T47D (cell line): ENCODE measurements at places on chromosomes 13 and 19.

- DNase-seq = no peak
Observed at GRCh38 chr19:51226067-51226466, 1.2 kb downstream of the CD33 start.

GRCh38 chr13:111304041-111304544 lies 16.3 kb upstream of the TEX29 start:
- no peak for DNase-seq

- DNase-seq = no peak
Observed at GRCh38 chr13:21124852-21125251, 51.5 kb downstream of the SKA3 start.

DNA sequence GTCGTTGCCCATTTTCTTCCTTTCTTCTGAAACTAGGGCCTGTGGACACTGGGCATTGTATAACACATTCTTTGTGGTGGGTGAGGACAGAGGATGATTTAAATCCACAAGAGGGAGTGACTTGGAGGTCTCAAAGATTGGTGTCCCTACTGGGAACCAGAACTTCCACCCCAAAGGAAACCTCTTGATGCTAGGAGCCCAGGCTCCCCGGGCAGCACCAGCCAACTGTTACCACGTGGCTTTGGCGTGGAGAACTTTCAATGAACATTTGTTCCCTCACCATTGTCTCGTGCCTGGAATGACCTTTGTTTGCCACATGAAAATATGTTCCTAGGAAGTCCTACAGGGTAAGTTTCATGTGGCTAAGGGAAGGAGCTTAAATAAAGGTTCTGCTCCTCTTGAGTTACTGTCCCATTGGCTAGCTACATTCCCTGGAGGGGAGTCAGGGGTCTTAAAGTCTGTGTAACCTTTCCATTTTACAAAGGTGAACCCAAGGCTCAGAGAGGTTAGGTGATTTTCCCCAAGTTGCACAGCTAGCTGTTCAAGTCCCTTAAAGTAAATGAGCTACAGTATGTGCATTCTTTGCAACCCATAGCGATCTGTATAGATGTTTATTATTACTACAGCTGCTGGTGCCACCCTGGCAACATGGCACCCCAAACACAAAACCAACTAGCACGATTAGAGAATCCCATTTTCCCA lies 5.0 kb upstream of the CDX2 start:
- DNase-seq = no peak

DNA sequence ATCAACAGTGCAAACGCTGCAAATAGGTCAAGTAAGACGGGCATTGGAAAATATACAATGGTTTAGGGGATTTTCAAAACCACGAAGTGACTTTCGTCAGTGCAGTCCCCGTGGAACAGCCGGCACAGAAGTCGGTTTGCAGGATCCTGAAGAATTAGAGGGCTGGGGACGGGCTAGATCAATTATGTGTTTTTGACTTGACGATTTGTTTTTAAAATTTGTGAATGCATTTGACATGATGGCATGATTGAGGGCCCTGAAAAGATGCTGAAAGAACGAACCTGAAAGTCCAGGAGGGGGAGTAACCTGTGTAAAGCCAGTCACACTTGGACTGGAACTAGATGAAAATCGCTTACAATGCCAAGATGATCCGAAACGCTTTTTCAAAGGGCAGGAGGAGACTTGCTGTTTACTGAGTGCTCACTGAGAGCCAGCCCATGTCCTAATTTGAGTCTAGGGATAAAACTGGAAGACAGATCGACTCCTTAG lies 8.9 kb upstream of the DGKH start:
- peak; percentile 21 for DNase-seq

DNA sequence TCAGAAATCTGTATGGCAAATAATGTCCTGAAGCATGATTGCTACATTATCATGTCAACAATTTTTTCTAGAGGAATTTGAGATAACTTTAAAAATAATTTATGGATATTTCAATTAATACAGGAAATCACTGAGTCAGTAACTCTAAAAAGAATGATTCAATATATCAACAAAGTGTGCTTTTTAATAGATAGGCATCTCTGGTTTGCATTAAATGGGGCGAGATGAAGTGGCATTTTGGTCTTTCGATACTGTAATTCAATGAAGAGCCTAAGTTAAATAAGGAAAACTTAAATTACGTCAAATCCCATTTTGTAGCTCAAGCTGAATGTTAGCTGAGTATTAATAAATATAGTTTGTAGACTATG lies 342.8 kb downstream of the DACH1 start:
- DNase-seq = no peak

- DNase-seq = no peak
Observed at GRCh38 chr13:88651531-88651930, 980.4 kb downstream of the SLITRK5 start.

DNA sequence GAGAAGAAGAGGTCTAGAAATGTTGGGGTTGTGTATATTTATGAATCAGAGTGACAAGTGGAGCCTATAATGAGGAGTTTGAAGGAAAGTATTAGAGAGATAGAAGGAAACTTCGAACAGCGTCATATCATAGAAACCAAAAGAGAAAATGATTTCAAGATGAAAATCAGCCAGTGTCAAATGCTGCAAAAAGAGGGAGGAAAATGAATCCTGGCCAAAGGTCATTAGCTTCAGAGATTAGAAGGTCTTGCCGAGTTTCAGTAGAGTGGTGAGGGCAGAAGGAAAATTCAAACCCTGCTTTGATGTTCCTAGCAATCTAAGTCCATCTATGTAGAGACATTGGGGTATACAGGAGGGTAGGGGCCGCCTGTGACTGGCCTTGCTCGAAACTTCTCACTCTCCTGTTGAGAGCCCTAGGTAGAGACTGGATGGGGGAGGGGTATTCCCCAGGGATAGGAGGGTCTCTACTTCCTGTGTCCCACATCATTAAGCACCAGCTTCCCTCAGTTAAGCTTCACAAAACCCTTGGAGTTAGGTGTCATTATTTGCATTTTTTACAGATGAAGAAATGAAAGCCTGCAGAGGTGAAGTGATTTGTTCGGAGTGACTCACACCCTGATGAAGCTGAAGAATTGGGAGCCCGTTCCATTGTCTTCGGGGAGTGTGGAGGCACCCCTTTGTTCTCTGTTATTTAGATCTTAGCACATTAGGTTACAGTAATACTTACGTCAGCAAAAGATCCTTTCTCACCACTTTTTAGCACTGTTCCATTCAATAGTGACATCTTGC lies 62.8 kb downstream of the FGF9 start:
- DNase-seq = no peak

- DNase-seq = no peak
Observed at GRCh38 chr13:73329355-73329754, 270.6 kb downstream of the KLF5 start.

DNA sequence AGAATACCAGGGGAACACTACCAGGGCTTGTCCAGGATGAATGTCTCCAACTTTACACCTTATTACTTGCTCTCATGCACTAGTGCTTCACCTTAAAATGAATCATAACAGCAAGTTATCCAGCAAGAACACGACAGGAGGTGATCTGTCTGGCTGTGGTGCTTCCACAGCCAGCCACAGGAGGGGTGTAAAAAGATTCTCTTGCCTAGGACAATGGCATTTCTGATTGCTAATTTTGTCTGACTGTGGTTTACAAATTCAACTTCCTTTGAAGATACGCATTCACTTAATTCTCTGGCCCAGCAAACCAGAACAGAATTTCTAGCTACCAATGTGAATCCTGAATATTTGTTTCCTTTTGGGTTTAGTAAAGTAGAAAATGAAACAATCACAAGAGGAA lies 23.1 kb upstream of the COG3 start:
- no peak for DNase-seq

GRCh38 chr13:112161521-112162301 lies 94.8 kb downstream of the SOX1 start:
- no peak for DNase-seq

DNA sequence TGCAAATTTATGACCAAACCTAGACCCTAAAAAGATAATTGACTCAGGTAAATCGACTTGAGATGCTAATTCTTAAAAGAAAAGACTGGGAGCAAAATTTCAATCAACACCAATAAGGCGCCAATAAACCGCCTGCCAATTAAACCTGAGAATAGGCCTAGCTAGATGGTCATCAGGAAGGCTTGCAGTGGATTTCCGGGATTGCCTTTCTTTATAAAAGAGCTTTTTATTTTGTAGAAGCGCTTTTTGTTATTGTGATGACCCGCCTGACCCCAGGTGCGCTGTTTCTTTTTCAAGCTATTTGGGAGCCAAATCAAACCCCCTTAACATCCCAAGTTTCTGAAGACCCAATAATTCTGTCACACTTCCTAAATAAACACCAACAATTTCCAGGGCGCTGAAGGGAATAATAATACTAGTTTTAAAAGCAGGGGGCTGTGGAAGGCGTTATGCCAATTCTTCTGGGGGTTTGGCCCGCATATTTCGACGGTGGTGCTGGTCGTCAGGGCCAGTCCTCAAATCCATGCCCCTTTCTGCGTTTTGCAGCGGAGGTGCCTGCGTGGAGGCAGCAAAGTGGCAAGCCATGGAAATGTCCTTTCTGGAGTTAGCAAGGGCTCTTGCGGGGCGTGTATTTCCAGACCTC lies 2.9 kb upstream of the ZIC5 start:
- no peak for DNase-seq

DNA sequence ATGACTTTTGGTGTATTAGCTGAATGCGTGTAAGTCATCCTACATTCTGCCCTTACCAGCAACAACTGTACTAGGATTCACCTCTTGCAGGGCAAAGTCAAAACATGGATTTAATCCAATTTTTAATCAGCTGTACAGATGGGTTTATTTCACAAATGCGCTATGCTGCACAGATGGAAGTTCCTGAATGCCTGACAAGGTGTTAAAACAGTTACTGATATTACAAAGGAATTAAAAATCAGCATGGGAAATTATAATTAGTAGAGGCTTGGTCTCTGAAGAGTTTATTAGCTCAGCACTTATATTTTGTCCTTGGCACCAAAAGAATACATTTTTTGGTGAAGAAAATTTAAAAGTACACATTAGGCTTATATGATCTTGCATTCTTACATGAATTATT lies 448.9 kb downstream of the PCDH9 start:
- no peak for DNase-seq

DNA sequence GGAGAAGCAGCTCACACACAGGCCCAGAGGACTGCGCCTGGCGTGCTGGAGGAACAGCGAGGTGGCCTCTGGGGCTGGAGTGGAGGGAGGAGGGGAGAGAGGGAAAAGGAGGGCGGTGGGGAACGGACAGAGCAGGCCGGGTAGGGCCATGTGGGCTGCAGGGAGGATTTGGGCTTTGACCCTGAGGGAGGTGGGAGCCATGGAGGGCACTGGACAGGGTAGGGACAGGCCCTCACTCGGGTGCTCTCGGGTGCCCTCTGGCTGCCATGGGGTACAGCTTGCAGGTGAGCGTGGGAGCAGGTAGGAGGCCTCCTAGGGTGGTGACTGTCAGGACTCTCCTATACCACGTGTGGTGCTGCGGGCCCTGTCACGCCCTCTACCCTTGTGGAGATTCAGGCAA lies 22.8 kb downstream of the PLIN4 start:
- DNase-seq = no peak

- DNase-seq = no peak
Observed at GRCh38 chr19:58088521-58089052, 9.4 kb downstream of the ZSCAN18 start.

GRCh38 chr13:93108111-93108601 lies 118.5 kb upstream of the GPC6 start:
- DNase-seq = no peak

DNA sequence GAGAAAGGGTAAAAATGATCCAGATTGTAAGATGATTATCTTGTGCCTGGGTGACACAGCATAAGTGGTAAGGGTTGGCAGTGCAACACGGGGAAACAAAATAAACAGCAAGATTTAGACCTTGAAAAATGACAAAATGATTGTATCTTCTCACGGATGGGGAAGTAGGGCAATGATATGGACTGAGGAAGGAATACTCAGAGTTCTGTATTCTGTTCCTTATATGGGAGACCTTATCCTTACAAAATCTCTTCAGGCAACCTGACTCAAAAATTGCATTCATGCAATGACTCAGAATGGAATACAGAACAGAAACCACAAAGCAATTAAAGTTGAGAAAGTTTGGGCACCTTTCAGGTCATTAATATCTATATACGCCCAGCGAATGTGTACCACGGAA lies 149.0 kb downstream of the HS6ST3 start:
- peak; percentile 3 for DNase-seq

- DNase-seq = no peak
Observed at GRCh38 chr13:52849291-52850071, 1.0 kb upstream of the PCDH8 start.

GRCh38 chr13:113001241-113002140 lies 32.5 kb downstream of the MCF2L start:
- DNase-seq = peak; percentile 76

- DNase-seq = no peak
Observed at GRCh38 chr13:74025369-74025768, 108.8 kb downstream of the KLF12 start.

- DNase-seq = no peak
Observed at GRCh38 chr19:46983097-46983496, 36.5 kb upstream of the NPAS1 start.

DNA sequence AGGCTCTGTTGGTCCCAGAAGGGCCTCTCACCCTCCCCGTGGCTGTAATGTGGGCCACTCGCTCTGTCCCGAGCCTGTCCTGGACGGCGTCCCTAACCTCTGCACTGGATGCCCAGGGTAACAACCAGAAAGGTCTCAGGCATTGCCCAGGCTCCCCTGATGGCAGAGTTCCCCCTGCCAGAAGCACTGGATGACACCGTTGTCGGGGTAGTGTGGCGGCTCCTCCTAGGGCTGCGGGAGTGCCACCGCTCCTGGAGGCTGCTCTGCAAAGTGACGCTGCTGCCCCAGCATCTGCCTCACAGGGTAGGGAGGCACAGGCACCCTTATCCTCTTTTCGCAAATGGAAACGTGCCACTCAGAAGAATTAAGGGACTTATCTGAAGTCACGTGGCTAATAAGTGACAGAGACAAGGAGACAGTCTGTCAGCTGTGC lies 32.0 kb downstream of the MPHOSPH8 start:
- no peak for DNase-seq

- no peak for DNase-seq
Observed at GRCh38 chr13:25288966-25289365, 1.7 kb upstream of the MTMR6 start.

DNA sequence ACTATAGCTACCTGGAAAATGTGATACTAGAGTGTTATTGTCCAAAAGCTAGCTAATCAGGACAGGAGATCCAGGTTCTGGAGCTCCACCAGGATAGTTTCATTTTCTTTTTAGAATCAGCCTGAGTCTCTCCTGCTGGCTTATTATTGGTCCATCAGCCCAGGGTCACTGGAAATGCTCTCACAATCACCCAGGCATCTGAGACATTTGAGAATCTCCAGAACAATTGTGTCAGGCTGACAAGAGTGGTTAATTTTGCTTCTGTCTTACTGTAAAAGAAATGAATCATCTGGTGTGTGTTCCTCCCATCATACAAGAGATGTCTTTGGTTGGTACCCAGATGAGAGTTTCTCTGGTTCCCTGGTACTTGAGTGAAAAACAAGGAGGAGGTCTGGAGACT lies 43.6 kb upstream of the ZNF681 start:
- DNase-seq = no peak

- DNase-seq = no peak
Observed at GRCh38 chr13:38680912-38681311, 6.0 kb upstream of the FREM2 start.

DNA sequence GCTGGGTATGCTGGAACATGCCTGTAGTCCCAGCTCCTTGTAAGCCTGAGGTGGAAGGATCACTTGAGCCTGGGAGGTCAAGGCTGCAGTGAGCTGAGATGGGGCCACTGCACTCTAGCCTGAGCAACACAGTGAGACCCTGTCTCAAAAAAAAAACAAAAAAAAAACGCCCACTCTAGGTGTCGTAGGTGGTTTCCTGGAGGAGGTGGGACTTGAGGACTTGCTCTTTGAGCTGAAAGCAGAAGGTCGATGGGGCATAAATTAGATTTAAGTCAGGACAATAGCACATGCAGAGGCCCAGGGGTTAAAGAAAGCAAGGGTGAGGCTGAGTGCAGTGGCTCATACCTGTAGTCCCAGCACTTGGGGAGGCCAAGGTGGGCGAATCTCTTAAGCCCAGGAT lies 12.9 kb upstream of the ILF3 start:
- DNase-seq = no peak
